ENCODE measurements at places on chromosomes 5 and 9.
A peak's percentile ranks its signal among the peaks of the same experiment; 100 is the strongest.

DNA sequence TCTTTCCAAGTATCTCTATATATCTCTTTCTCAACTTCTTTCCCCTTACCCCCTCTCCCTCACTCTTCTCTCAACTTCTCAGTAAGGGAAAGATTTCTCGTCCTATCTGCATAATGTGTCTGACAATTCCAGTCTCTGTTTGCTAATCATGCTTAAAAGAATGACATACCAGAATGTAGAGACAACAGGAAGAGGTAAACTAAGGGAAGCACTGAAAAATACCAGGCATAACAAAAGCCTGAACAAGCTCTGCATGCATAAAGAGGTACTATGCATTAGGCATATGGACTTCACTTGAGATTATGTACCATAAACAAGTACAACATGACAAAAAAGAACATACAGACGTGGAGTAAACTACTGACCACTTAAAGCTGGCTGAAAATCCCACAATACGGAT, 62.6 kb downstream of the SEMA5A start:
- no peaks in the 10 kb centered on the region for H3K36me3 ChIP-seq
- no peaks in the 10 kb centered on the region for H3K27me3 ChIP-seq
- no peak overlapping the region for H3K27ac ChIP-seq
- no peak for DNase-seq
- no peaks in the 10 kb centered on the region for H3K4me1 ChIP-seq
- no peak overlapping the region for H3K4me3 ChIP-seq

DNA sequence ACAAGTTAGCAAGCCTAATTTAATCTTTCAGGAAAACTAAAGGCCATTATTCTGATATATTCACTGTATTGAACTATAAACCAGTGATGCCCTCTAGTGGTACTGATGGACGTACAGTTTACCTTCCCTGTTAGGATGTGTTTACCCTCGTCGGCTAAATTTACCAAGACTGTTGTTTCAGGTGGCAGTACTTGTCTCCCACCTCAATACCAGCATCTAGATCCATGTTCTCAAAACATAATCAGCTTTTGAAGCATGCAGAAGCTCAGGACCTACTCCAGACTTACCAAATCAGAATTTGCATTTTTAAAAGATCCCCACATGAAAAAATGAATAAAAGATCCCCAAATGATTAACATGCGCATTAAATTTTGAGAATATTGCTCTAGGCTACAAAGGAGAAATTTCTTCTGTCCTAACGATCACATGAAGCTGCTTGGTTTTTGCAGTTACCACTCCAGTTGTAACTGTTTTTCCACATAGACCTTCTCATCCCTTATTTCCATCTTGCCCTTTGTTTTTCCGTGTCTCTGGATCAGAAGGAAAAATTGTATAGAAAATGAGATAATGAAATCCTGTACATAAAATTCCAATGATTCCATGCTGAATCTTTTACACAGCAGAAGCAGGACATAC, 3.2 kb upstream of the BAAT start:
- H3K4me1 ChIP-seq = peaks cover 10% of the 10 kb centered on the region
- no peak overlapping the region for H3K27ac ChIP-seq
- H3K27me3 ChIP-seq = no peaks in the 10 kb centered on the region

DNA sequence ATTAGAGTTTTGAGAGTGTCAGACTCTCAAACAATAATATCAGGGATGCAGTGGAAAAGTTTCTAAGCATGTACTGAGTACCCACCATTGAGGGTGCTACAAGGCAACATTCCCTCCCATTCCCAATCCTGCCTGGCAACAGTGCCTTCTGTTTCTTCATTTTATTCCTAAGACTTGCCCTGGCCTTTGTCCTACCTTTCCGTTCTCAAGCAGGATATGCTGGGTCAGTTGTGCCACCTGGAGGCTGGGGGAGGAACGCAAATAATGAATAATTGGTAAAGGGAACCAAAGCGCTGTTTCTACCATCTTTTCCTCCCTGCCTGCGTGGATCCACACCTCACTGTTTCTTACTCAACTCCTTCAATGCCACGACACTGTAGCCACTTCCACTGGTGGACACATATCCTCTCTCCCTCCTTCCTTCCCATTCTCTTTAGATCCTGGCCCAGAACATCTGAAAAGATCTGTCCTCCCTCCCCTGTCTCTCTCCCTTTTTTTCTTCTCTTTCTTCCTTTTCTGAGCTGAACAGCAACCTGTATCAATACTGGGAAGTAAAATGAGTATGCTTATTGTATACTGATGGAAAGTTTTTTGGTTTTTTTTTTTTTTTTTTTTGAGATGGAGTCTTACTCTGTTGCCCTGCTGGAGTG, 149.5 kb downstream of the C9orf152 start:
- H3K4me3 ChIP-seq = no peak overlapping the region
- peaks cover 53% of the 10 kb centered on the region for H3K4me1 ChIP-seq
- H3K27me3 ChIP-seq = no peaks in the 10 kb centered on the region
- H3K27ac ChIP-seq = peak overlapping the region; percentile 69
- peaks cover 58% of the 10 kb centered on the region for H3K36me3 ChIP-seq

DNA sequence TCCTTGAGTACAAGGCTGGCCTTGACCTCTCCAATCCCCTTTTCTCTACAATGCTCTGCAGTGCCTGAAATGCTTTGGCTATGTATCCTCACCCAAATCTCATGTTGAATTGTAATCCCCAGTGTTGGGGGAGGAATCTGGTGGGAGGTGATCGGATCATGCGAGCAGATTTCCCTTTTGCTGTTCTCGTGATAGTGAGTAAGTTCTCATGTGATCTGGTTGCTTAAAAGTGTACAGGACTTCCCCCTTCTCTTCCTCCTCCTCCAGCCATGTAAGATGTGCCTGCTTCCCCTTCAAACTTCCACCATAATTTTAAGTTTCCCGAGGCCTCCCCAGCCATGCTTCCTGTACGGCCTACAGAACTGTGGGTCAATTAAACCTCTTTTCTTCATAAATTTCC, 28.5 kb upstream of the AKNA start:
- H3K27me3 ChIP-seq = no peaks in the 10 kb centered on the region
- no peak for DNase-seq
- H3K4me3 ChIP-seq = no peak overlapping the region
- no peak overlapping the region for H3K27ac ChIP-seq

Measured in activated T-helper 2 cell treated with anti-CD3 and anti-CD28 coated beads, Interferon-gamma antibody, Interleukin-2, Interleukin-4, amounts not matched to agents 10 μg/mL and 5 μg/mL and 100 μg/mL, durations not matched to agents 14 hours and 24 hours and 36 hours (primary cell).